ENCODE measurements at places on chromosomes 4 and X.

DNA sequence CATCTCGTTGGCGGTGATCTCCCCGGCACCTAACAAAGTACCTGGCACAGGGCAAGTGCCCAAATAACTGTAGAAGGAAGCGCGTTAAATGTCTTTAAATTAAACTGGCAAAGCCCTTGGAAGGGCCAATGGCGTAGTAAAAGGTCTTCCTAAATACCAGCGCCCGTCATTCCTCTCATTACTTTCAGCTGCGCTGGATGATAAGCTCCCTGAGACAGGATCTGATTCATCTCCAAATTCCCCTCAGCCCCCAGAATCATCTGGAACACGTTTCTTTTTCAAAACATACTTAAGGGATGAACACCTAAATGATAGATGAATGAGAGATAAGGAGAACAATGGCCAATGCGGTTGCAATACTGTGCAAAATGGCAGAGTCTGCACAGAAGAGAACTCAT is 95.1 kb downstream of the AFAP1 start:
- DNase-seq: no peak

- peak; percentile 81 for DNase-seq
Observed at GRCh38 chr4:176002007-176002613, 63.5 kb upstream of the WDR17 start.

DNA sequence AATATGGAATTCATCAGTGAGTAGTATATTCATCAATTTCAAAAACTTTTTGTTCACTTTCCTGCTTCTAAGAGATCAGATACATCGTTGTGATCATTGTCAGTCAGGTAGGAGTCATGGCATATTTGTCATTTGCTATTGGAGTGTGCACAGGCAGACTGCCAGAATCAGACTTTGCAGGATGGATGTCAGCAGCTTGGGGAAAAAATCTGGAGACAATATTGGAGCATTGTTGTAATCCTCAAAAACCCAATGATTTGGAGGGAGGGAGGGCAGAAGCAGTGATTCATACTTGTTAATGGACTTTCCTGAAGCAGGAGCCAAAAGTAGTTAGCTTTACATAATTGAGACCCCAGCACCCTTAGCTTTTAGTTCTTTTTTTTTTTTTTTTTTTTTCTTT is 59.6 kb upstream of the DRP2 start:
- DNase-seq: no peak

DNA sequence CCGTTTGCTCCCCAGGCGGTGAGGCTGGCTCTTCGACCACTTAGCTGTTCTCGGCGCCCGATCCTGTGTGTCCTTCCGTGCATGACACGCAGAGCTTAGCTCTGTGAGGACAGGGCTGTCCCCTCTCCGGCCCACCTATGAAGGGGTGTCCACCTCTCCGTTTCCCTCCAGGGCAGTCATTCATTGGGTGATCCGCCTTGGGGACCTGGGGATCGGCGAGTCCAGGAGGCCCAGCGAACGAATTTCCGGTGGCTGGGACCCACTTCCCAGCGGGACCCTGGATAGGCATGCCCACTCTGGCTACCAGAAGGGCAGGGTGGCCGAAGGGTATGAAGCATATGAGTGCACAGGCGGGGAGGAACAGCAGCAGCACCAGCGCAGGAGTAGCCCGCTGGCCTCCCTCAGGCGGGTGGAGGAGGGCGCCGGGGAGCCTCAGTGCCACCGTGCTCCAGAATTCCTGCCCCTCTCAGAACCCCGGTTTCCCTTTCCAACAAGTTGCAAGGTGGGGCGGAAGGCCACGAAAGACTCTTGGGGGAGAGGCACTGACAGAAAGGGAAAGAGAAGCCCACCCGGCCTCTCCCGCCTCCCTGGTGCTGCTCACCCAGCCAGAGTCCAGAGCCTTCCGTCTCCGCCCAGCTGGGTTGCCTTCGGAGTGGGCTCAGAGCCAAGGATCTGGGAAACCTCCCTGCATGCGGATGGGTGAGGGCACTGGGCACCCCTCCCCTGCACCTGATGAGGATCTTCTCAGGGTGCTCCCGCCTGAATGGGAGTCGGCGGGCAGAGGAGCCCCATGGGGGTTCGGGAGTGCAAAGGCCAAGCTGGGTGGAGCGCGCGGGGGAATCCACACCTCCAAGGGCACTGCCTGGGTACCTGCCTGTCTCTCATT is 8.6 kb downstream of the HMX1 start:
- peak; percentile 14 for DNase-seq

GRCh38 chrX:153592966-153593688 is 5.8 kb downstream of the CCNQ start:
- no peak for DNase-seq

- no peak for DNase-seq
Observed at GRCh38 chrX:40570346-40571093, 10.2 kb upstream of the ATP6AP2 start.

DNA sequence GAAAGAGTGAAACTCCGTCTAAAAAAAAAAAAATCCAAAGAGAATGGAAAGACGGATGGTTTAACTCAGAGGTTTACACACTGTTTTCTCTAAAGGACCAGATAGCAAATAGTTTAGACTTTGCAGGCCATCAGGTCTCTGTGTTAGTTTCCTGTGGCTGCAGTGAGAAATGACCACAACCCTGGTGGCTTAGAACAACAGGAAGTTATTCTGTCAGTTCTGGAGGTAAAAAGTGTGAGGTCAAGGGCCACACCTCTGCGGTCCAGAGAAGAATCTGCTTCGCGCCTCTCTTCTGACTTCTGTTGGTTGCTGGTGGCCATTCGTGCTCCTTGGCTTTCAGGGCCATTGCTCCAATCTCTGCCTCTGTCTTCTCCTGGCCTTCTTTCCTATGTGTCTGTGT is 76.9 kb downstream of the TENM3 start:
- no peak for DNase-seq

GRCh38 chrX:78693012-78693411 is 33.9 kb upstream of the RTL3 start:
- DNase-seq: no peak

All from aorta (tissue), 5 donors.